Stomach (tissue), 19 donors: ENCODE measurements at places on chromosomes 4 and X. TPM values are rescaled to one million over a fixed set of nuclear protein-coding genes. Genes with fewer than 3 reads are reported as not detected.
A peak's percentile ranks its signal among the peaks of the same experiment; 100 is the strongest.

GRCh38 chrX:50154429-50154828 lies 46.4 kb downstream of the AKAP4 start:
- no peaks in the 10 kb centered on the region for H3K4me1 ChIP-seq
- H3K27me3 ChIP-seq = no peaks in the 10 kb centered on the region
- no peaks in the 10 kb centered on the region for H3K36me3 ChIP-seq
- H3K4me3 ChIP-seq = no peak overlapping the region
- H3K27ac ChIP-seq = no peak overlapping the region
- no peak for DNase-seq

DNA sequence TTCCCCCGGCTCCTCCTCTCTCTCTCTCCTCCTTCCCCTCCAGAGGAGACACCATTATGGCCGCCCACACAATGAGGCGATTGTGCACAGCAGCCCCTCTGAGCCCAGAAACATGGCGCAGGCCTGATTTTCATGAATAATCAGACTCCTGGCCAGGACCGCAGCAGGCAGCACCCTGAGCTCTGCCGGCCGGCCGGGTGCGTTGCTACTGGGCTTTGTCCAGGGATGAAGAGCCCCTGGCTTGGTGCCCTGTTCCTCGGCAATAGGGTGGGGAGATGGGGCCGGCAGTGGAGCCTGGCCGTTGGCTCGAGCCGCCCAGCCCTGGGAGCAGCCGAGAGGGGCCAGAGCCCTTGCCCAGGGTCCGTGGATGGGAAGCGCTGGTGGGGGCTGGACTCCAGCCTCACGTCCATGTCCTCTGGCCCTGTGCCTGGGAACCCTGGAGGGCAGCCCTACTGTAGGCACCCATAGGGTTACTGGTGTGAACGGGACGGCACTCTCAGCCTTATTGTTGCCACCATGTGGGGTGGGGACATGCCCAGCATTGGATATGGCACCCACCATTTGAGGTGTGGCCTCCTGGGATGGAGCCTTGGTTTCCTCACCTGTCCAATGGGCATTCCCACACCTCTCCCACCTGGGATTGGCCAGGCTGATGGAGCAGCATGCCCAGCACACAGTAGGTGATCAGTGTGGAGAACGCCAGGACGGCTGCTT lies 103.0 kb downstream of the SORCS2 start:
- H3K4me1 ChIP-seq = no peaks in the 10 kb centered on the region
- DNase-seq = peak; percentile 78
- no peaks in the 10 kb centered on the region for H3K36me3 ChIP-seq
- no peak overlapping the region for H3K4me3 ChIP-seq
- H3K27me3 ChIP-seq = no peaks in the 10 kb centered on the region
- no peak overlapping the region for H3K27ac ChIP-seq

The EVC2 gene
- polyA plus RNA-seq = 1.1 TPM

GRCh38 chr4:8274765-8275547 lies 5.4 kb downstream of the HTRA3 start:
- peak; percentile 95 for DNase-seq
- no peaks in the 10 kb centered on the region for H3K27me3 ChIP-seq
- peak overlapping the region; percentile 49 for H3K27ac ChIP-seq
- no peaks in the 10 kb centered on the region for H3K36me3 ChIP-seq
- H3K4me1 ChIP-seq = peaks cover 39% of the 10 kb centered on the region
- H3K4me3 ChIP-seq = no peak overlapping the region

- no peaks in the 10 kb centered on the region for H3K4me1 ChIP-seq
- no peak overlapping the region for H3K4me3 ChIP-seq
These were observed 317.4 kb downstream of the IQCM start for GRCh38 chr4:149498246-149498645.
